ENCODE measurements at places on chromosomes 2 and 18. TPM values are rescaled to one million over a fixed set of nuclear protein-coding genes. Genes with fewer than 3 reads are reported as not detected.

The UGGT1 gene
- 64.4 TPM for total RNA-seq

The RAB27B gene
- 0.19 TPM for total RNA-seq

The KLHL41 gene
- total RNA-seq = 0.65 TPM

The SPRED2 gene
- total RNA-seq = 21.3 TPM

The PREPL gene
- 31.9 TPM for total RNA-seq

The INPP5D gene
- total RNA-seq = 27.2 TPM

The POTEJ gene
- total RNA-seq = not detected

The TUBB8B gene
- not detected for total RNA-seq

The CEBPZOS gene
- total RNA-seq = 22.8 TPM

The RGPD4 gene
- total RNA-seq = not detected

The PLCD4 gene
- total RNA-seq = 1.5 TPM

The TEKT4 gene
- total RNA-seq = not detected

The ABCG8 gene
- total RNA-seq = not detected

The MYO7B gene
- 0.57 TPM for total RNA-seq

The PAX8 gene
- 2.8 TPM for total RNA-seq

The SCLY gene
- total RNA-seq = 16.0 TPM

The CDCA7 gene
- 1.8 TPM for total RNA-seq

The PIEZO2 gene
- total RNA-seq = 2.2 TPM

The SAG gene
- total RNA-seq = not detected

The SLC5A7 gene
- total RNA-seq = under 0.01 TPM

The OXER1 gene
- total RNA-seq = 0.75 TPM

The COMMD1 gene
- total RNA-seq = 46.2 TPM

The PSMA8 gene
- total RNA-seq = not detected

The RAD51AP2 gene
- not detected for total RNA-seq

The SYT4 gene
- total RNA-seq = not detected

The SFTPB gene
- not detected for total RNA-seq

The LIPG gene
- total RNA-seq = not detected

The FASTKD2 gene
- 29.1 TPM for total RNA-seq

The KIAA2012 gene
- not detected for total RNA-seq

The ERICH2 gene
- not detected for total RNA-seq

The PTH2R gene
- 9.4 TPM for total RNA-seq

The GLI2 gene
- 1.5 TPM for total RNA-seq

The SERPINB4 gene
- total RNA-seq = not detected

The TMBIM1 gene
- total RNA-seq = 398 TPM

The AFG3L2 gene
- total RNA-seq = 40.3 TPM

The KCNG2 gene
- total RNA-seq = 0.44 TPM

The NMUR1 gene
- 0.51 TPM for total RNA-seq

The EVX2 gene
- not detected for total RNA-seq

The CXCR1 gene
- total RNA-seq = 2.3 TPM

The CPSF3 gene
- 22.0 TPM for total RNA-seq

The CMPK2 gene
- total RNA-seq = 17.1 TPM

The PID1 gene
- total RNA-seq = 57.6 TPM

The DSC2 gene
- total RNA-seq = 11.1 TPM

The DNAJC5G gene
- total RNA-seq = not detected

The BBS5 gene
- total RNA-seq = 7.7 TPM

The SCN9A gene
- total RNA-seq = 11.4 TPM

The TANK gene
- 178 TPM for total RNA-seq

The BOLL gene
- not detected for total RNA-seq

The AGAP1 gene
- 26.3 TPM for total RNA-seq

The CYRIA gene
- total RNA-seq = 21.2 TPM

The FAM237A gene
- not detected for total RNA-seq

The PRKAG3 gene
- not detected for total RNA-seq

The IL36G gene
- not detected for total RNA-seq

The TAF4B gene
- 10.3 TPM for total RNA-seq

The TFCP2L1 gene
- 3.6 TPM for total RNA-seq

The APOB gene
- total RNA-seq = 5.5 TPM
